ENCODE measurements at places on chromosomes 5 and 9.

GRCh38 chr5:173997331-173997730 lies 8.4 kb downstream of the C5orf47 start:
- no peak for DNase-seq

- DNase-seq, result no peak
Measured at GRCh38 chr5:77181596-77182304, 28.7 kb upstream of the PDE8B start.

DNA sequence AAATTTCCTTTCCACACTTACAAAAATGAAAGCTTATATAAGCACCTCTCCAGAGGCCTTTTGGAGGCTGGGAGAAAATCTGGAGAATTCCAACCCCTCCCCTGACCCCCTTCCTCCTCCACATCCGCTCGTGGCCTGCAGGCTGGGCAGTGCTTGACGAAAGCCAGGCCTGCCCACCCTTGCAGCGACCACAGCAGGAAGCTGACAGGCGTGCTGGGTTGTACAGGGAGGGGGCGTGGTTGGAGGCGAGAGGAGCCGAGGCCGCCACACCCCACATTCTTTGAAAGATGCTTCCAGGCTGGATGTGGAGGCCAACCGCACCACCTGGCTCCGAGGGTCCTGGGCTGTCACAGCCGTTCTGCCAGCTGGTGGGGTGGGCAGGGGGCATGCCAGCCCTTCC lies 47.8 kb upstream of the IER5L start:
- DNase-seq, result no peak

DNA sequence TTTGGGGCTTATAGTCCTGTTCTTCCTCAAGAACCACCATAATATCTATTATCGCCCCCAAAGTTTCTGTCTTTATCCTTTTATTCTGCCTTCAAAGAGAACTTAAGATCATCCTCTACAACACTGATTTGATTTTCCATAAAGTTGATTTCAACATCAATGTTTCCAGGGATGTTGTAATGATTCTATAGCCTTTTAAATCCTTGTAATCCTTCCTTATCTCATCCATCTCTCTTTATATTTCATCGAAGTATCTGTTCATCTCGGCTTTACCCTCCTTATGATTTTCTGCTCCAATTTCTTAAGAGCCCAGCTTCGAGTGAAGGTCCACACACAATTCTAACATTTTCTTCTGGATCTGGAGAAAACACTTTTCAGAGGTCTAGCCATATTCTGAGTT lies 218.4 kb downstream of the CDK5RAP2 start:
- DNase-seq, result no peak

DNA sequence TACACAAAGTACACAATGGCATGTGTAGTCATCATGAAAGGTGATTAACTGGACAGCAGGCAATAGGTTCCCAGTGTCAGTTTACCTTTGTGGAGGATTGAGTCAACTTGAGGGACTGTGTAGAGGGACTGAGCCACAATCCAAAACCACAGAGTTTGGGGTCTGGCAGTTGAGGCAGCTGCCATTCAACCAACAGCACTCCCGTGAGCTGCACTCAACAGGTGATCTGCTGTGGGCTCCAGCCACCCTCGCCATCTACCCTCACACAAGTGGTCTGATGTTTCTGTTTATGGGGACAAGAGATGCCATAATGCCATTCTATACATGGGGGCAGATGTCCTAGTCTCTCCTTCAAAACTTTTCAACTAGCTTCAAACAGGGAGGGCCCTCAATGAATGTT lies 2.9 kb upstream of the DELE1 start:
- no peak for DNase-seq
